Activated naive CD4-positive, alpha-beta T cell treated with anti-CD3 and anti-CD28 coated beads, Interleukin-2, amount 10 ng/mL, durations not matched to agents 5 hours and 36 hours (primary cell): ENCODE measurements at places on chromosomes 2 and 18. TPM values are rescaled to one million over a fixed set of nuclear protein-coding genes. Genes with fewer than 3 reads are reported as not detected.

Gene C2orf80
- not detected for total RNA-seq

Gene HRH4
- 0.17 TPM for total RNA-seq

Gene SLC11A1
- total RNA-seq: 0.30 TPM

Gene RBM44
- 1.1 TPM for total RNA-seq

Gene CCDC150
- total RNA-seq: 9.2 TPM

Gene EFEMP1
- not detected for total RNA-seq

Gene PLGLB2
- total RNA-seq: 1.6 TPM

Gene ASPRV1
- 1.3 TPM for total RNA-seq

Gene KCNE4
- not detected for total RNA-seq

Gene MTA3
- 28.8 TPM for total RNA-seq

Gene ERCC3
- 56.5 TPM for total RNA-seq

Gene TACR1
- not detected for total RNA-seq

Gene COLEC11
- total RNA-seq: not detected

Gene EMX1
- not detected for total RNA-seq
